GDM1 (cell line): ENCODE measurements at places on chromosomes 2 and 18.

DNA sequence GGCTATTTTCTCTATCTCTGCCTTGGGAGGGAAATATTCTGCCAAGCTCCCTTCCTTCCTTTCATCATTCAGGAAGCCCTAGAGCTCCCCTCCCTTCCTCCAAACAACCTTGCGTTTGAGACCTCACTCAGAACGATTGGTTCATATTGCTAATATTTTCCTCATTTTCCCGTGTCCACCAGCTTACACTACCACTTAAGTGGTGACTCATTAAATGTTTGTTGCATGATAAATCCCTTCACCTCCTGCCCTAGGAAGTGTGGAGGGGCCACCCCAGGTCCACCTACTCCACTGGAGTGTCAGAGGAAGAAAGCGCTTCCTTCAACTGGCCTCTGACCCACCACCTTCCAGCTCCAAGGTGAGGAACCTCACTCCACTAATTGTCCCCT lies 2.3 kb upstream of the LPIN2 start:
- DNase-seq = no peak

GRCh38 chr2:152372438-152372984 lies 37.5 kb downstream of the FMNL2 start:
- no peak for DNase-seq

DNA sequence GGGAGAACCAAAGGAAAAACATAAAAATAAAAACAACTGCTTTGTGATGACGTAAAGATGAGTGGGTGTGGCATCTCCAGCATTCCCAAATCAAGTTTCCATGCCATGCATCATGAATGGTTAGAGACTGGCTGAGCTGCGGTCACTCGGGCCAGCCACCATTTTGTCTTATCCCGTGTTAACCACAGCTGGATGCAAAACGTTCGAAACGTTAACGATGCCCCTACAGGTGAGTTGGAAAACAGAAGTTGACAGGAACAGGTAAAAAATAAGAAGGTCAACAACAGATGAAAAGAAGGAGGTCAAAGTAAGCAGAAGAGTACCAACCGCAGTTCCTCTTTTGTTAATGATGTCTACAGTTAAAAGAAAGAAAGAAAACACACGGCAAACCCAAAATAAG lies 411.1 kb downstream of the NRXN1 start:
- no peak for DNase-seq

DNA sequence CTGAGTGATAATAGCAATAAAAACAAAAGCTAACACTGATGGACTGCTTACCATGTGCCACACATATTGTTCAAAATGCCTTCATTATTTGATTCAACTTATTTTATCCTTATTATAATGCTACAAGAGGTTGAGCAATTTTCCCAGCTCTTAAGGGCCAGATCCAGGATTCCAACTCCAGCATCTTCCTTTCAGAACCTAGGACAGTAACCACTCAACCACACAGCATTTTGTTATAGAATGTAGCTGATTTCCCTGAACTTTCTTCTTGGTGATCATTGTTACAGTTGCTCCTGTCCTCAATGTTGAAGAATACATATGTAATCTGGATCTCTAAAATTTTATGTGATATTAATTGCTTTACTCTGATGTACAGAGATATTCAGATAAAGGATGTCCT lies 341.7 kb downstream of the PIK3C3 start:
- no peak for DNase-seq

DNA sequence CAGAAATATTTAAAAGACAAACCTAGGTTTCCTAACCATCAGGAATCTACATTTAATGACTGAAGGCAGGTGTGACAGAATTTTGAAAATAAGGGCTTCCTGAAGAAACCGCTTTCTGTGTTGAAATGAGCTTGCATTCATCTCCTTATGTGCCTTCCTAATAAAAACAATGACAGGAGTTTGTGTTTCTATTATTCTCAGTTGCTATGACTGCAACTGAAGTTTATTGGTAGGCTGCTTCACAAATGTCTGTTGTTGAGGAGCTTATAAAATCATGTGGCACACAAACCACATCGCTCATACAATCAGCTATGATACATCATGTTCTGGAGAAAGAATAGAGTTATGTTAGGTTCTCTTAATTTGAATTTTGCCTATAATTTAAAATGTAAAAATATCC lies 362.7 kb upstream of the SLC8A1 start:
- DNase-seq = no peak

- DNase-seq = no peak
Observed at GRCh38 chr2:37181726-37182684, 6.5 kb downstream of the SULT6B1 start.

DNA sequence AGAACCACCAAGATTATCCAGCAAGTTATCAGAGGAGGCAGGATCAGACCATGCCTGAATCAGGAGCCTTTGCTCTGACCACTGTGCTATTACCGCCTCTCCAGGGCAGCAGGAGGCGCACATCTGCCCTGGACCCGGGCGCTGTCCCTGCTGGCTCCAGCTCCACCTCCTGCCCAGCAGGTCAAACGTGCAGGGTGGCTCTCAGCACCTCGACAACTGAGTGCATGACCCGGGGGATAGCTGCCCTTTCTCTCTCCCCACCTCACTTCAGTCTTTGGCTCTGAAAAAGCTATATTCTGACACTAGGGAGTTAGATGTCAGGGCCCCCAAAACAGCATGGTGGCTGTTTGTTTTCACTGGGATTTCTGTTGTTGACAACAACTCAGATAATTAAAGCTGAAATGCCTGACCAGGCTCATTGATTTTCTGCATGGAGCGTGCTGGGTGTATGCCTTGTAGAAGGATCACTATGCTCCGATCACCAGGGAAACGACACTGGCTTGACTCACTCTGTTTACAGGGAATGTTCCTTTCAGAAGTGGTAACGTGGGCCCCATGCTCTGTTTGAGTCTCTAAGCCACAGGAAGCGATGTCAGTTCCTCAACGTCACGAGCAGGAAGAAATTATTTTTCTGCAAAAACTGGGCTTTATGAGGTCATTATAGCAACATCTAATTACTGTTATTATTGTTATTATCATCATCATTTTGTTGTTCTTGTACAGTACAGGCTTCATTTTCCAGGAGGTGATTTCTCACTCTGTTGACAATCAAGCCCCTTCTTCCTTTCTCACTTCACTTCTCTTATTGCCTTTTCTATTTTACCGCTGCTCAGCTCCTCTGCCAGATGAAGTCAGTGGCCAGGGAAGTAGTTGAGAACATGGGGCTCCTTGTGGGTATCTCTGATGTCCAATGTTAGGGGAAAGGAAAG lies 125.6 kb downstream of the PLB1 start:
- DNase-seq = peak; percentile 71

DNA sequence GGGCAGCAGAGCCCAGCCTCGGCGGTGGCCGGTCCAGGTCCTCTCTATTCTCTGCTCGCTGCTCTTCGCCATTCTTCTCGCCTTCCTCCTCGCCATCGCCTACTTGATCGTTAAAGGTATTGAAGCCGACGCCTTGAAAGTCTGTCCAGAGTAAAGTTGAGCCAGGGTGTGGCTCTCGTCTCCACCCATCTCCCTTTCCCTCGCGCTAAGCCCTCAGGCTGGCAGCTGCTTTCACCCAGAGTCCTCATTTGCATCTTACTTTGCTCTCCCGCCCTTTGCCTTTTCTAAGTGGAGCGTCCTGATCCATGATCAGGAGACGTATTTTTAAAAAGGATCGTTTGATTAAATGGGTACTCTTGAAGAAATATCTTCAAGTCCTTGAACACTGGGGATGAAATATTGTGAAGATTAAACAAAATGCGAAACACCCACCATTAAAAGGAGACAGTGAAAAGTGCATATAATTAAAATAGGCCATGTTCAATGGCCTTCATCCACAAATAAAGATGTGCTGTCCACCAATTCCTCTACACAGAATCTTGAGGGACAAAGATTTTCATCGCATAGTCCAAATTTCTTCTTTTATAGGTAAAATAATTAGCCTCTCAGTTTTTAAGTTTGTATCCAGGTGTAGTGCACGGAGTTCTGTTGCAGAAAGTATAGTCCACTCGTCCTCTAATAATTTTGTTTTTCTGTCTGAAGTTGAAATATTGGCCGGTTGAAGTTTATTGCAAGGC lies 657 bp downstream of the ARL6IP6 start:
- DNase-seq = no peak

DNA sequence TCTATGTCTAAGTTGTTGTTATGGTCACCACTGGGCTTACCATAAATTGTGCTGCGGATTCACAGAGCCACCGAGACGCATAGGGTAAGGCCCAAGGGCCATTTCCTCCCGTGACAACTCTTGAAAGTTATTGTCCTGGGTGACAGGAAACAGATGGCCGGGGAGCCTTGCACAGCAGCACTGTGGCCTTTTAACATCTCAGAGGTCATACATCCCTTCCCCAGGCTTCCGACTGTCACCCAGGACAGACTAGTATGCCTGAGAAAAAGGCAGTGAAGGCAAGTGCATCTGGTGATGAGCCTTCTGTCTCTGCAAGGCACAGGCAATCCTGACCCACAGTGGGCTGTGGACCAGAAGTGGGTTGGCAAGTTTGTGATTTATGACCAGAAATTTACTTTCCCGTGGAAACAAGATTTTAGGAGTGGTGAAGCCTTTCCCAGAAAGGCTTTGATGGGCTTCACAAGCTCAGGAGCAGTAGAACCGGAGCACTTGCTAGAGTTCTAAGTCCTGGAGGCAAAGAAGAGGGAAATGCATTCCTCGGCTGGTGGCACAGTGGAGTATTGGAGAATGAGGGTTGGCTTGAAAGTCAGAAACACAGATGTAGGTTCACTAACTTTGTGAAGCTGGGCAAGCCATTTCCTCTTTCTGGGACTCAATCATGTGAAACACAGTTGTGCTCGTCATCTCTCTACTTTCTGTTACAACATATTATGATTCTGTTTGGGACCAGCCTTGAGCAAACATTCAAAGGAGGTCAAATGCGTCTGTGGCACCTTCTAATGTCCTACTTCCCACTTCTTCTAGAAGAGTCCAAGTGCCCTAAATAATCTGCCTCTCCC lies 2.0 kb upstream of the CAPN14 start:
- DNase-seq = peak; percentile 41

DNA sequence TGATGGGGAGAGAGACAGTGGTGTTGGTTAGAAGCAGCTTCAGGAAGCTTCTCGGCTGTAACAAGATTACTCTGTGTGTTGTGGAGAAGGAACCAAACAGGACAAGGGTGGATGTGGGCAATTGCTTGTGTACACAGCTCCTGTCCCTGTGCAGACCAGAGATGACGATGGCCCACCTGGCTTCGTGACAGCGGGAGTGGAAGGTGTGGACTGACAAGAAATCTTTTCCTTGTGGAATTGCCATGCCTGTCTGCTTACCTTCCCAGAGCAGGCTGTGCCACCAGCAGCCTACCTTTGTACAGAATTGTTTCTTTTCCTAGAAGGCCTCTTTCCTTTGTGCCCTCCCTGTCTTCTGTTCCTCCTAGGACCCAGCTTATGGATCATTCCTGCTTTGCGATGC lies 93.8 kb downstream of the ITGB1BP1 start:
- no peak for DNase-seq

GRCh38 chr2:136408795-136409194 lies 290.8 kb upstream of the CXCR4 start:
- DNase-seq = no peak

- DNase-seq = no peak
Observed at GRCh38 chr2:101204400-101205115, 48.1 kb upstream of the CNOT11 start.

DNA sequence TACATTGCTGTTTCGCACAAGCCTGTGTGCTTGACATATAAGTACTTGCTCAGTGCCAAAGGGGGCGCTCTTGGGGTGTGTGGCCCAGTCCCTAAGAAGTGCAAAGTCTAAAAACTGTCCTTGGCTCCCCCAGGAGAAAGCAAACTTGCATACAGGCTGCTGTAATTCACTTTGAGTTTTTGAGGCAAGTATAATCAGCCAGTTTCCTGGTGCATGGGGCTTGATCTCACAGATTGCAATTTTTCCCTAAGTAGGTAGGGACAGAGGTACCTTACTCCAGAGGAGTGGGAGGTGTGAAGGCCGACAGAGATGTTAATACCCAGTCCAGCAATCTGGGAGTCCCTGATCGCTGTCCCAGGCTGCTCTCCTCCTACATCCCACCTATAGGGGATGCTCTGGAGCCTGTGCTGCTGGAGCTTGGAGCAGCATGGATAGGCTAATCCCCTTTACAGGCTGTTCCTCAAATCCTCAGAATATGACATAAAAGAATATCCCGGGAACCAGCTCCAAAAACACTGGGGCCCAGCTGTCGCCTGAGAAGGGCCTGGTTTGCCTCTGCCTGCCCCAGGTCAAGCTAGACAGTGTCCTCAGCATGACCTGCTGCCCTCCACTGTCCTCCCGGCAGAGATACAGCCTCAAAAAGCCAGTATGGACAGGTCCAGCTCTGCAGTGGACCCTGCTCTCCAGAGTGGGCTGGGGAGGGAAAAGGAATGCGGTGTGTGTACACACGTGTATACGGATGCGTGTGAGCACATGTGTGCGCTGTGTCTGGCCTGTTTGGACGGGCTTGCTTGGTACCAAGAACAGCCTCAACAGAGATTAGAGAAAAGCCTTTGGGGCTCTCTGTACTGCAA lies 136.5 kb upstream of the HAAO start:
- DNase-seq = peak; percentile 30

DNA sequence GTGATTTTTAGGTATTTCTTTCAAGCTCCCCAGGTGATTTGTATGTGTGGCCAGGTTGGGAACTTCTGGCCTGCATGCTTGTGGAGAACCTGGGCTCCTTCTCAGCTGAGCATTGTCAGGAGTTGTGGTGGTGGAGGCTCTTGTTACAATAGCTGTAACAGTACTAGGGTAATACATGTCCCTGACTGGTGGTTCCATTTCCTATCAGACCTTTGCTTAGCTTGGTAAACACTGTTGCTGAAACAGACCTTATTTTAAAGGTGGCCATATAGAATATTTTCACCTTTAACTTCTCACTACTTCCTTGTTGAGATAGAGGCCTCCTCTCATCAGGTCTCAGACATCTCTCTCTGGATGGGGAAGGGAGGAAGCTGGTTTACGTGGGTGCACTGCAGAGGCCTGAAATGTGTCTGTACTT lies 79.2 kb downstream of the SETBP1 start:
- DNase-seq = no peak
